Activated CD8-positive, alpha-beta T cell treated with anti-CD3 and anti-CD28 coated beads for 36 hours (primary cell): ENCODE measurements at places on chromosomes 13 and 19.
A peak's percentile ranks its signal among the peaks of the same experiment; 100 is the strongest.

DNA sequence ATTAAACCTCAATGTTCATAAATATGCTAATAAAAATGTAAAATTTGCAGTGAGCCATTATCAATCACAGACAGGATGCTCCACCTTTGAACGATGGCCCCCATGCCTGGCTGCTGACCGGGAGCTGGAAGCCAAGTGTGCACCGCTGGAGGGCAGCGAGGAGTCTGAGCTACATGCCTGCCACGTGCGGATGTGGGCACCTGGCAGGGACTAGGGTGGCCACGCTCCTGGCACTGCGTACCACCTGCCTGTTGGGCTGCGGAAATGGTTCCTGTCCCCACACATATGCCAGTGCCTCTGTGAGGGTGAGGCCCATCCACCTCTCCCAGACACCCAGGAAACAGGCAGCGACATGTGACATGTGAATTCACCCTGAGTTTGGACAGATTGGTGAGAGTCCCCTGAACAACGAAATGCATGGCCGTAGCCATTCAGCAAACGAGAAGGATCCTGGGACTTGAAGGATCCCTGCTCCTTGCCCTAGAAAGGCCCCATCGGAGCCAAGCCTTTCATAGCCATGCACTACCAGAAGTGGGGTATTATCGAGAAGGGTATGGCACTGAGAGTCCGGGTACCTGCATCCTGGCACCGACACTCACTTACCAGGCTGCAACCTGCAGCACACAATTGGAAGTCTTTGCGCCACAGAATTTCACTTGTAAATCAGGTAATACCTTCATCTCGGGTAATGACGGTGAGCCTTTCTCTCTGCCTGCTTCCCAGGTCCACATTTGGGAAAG, 35.8 kb downstream of the TSHZ3 start:
- no peak for DNase-seq

GRCh38 chr19:18304458-18305310, 18.2 kb downstream of the LSM4 start:
- peak; percentile 96 for DNase-seq

GRCh38 chr19:543910-544608, at the start of gene GZMM:
GZMM (plus strand) TSS chr19:544053; CDS start chr19:544072, 19 bp downstream.
- peak; percentile 88 for DNase-seq

GRCh38 chr13:83168590-83168989, 713.7 kb downstream of the SLITRK1 start:
- no peak for DNase-seq

DNA sequence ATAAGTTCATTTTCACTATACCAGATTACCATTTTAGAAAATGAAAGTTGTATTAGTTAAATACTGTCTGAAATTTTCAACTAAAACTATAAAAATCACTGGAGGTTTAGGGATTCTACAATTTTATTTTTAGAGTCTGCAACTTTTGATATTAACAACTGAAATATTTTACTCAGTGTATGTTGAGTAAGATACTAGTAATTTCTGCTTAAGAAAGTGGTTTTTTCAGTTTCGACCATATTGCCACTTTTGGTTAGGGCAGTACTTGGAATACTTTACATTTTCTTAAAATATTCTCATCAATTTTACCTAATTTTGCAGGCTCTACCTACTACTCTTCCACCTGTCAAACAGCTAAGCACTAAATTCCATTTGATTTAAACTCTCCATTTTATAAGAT, 59.6 kb downstream of the KCNRG start:
- no peak for DNase-seq

- no peak for DNase-seq
These were observed 21.6 kb downstream of the VSTM1 start for GRCh38 chr19:54041969-54042606.

DNA sequence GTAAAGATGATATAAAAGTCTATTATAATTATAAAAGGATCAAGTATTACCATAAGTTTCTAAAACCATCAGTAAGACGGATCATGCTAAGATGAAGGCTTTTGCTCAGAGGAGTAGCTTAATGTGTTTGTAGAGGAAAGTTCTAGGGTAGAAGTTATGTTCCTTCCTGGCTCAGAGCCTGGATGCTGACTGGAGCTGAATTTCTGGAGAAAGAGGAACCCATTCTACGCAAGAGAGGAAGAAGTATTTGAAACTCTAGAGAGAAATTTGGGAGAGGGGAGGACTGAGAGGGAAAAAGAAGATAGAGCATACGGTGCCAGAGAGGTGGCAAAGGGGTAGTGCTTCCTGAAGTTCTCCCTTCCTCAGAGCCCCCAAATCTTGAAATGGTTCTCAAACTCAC, 51.4 kb upstream of the SGCG start:
- no peak for DNase-seq

GRCh38 chr13:30895773-30896172, 10.3 kb upstream of the MEDAG start:
- DNase-seq: no peak

DNA sequence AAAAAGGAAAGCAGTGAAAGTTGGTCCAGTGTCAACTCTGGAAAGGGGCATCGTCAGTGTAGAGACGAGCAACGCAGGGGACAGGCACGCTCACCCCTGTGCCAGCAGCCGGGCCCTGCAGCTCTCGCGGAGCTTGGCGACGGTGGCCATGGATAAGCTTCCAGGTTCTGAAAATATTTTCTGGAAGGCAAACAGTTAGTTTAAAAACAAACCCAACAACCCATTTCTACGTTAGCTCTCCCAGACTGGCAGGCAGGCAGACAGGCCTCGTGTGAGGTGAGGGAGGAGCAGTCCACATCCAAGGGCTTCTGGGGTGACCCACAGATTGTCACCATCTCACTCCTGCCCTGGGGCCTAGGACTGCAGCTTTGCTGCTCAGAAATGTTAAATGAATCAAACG, 27.4 kb downstream of the LAMP1 start:
- no peak for DNase-seq

DNA sequence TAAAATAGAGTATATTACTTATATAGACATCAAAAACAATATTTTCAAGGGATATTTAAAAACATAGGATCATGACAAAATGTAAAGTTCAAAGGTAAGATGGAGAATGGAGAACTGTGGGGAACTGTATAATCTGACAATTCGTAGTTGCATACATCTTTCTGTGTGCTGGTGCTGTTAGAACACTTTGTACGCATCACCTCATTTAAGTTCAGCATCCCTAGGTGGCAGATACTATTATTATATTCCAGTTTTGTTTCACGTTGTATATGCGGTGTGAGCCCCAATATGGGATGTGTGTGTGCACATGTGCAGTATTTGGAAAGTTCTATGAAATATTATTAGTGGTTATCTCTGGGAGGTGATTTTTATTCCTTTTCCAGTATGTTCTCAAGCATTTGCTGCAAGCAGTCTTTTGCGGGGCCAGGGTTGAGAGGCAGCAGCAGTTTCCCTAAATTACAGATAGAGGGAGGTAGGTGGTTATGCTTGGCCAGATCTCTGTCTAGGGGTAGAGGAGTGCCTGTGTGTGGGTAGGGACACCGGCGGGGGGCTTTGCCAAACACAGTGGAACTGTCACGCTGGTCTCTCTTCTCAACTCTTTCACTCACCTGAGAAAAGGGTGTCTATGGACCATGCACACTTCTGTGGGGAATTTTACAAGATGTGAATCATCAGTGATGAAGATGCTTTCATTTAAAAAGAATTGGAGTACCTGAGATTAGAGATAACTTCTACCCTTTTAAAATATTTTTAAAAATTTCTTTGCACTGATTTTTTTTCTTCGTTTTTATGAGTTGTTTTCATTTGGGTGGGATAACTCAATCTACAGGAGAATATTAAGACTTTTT, 55.6 kb upstream of the ALOX5AP start:
- DNase-seq: peak; percentile 46

DNA sequence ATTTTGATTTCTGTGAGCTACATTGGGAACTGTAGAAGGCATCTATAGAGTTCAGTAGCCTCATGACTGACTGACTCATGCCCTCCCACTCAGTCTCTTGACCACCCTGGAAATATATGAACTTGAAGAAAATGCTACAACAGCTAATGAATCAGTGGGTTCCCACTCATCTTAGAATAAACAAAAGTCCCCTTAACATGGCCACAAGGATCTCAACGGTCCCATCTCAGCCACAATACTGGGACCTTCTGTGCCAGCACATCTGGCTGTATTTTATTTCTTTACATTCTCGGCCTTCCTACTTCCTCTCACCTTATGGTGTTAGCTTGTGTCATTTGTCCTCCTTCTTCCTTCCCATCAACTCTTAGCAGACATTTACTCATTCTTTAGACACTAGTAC, 619.8 kb downstream of the DCT start:
- no peak for DNase-seq

GRCh38 chr13:41407380-41407779, 50.0 kb upstream of the RGCC start:
- DNase-seq: no peak

GRCh38 chr13:19985219-19985556, 26.7 kb downstream of the ZMYM2 start:
- no peak for DNase-seq

DNA sequence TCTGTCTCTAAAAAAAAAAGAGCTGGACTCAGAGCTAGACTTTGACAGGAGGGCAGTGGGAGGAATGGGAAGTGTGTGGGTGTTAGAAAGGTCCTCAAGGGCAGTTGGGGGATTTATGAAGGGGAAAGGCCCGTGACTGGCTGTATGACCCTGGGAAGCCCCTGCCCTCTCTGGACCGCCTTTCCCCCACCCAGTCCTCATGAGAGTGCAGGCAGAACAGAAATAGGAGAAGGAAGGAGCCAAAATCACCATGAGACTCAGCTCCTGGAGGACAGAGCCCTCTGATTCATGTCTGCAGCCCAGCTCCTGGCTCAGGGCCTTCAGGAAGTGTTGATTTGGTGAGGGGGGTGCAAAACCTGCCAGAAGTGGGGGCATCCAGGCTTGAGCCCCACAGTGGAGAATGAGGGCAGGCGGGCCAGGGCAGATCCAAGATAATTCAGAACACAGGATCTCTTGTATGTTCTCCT, 8.7 kb upstream of the SMG9 start:
- DNase-seq: peak; percentile 49

DNA sequence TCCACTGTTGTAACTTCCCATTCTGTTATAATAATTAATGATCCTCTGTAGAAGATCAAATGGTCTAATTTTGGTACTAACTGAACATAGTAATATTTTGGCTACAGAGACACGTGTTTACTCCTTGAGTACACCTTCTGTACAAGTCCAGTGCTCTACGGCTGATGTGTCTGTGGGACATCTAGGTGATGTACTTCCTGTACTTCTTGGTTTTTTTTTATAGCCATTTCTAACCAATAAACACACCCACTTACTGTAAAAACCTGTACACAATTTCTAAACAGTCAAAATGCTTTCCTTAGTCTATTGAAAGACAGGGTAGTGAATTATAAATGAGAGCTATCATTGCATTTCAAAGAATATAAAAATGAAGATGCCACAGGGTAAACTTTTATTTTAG, 118.7 kb downstream of the RNF17 start:
- DNase-seq: no peak

GRCh38 chr13:99992949-99993351, 11.4 kb downstream of the ZIC2 start:
- DNase-seq: no peak

DNA sequence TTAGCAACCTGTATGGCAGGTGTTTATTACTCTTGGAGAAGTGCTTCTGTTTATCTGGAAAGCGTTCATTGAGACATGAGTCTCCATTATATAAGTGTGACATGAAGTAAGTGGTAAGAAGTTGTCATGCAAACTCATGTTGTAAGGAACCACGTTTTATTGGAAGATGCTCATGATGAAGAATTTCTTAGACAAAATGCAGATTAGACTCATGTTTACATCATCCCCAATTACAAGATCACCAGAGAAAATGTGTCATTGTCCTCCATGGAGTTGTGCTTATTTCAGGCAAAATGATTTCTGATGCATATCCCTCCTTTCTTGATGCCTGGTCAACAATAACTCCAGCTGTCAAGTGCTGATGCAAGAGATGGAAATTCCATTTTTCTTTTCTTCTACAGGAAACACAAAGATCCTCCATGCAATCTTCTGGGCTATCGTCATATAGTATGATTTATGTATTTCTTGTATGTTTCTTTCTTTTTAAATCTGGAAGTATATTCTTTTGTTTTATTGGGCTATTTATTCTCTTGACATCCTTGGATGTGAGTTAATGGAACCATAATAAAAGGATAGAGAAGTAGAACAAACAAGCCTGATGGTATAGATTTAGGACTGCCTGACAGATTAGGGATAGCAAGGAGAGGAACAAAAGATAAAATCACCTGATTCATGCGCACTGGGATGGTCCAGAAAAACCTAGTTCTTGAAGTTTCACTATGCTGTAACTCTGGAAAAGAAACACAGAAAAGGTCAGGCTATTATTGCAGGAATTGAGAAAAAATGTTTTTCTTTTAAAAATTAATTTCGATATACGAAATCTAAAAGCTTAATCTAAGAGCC, 50.7 kb upstream of the DIAPH3 start:
- no peak for DNase-seq

GRCh38 chr19:38276942-38277517, 12.7 kb downstream of the SPINT2 start:
- DNase-seq: no peak

DNA sequence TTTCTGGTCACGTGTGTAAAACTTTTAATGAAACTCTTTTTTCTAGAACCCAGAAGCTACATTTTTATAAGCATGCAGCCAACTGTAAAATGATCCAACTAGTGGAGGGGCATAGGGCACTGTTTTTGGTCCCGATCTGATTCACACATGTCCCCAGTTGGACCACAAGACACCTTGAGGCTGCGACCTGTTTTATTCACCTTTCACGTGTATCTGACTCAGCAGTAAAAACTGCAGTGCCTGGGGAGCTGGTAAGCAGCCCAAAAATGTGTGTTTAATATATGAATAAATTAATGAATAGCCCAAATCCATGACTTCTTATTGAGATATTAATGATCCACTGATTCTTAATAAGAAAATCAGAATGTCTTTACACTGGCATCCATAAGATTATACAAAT, 140.4 kb downstream of the COL4A1 start:
- no peak for DNase-seq

- no peak for DNase-seq
These were observed 2.5 kb downstream of the ZNF780B start for GRCh38 chr19:40053491-40053890.

DNA sequence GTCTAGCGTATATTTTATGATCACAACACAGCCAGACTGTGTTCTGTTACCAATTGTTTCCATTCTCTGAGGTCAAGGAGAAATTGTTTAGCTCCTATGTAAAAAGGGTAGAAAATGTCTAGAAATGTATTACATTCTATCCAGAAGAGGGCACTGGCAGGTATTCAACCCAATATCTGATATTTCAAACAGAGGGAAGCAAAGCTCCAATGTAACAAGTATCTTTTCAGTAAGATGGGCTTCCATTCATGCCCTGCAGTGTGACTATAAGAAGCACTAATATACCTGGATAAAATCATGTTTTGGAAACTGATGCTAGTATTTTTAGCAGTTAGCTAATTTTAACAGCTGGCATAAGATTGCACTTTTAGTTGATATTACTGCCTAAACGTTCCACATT, 312.7 kb downstream of the FGF14 start:
- DNase-seq: no peak

- DNase-seq: no peak
These were observed 111.4 kb downstream of the STOML3 start for GRCh38 chr13:38879278-38879677.

DNA sequence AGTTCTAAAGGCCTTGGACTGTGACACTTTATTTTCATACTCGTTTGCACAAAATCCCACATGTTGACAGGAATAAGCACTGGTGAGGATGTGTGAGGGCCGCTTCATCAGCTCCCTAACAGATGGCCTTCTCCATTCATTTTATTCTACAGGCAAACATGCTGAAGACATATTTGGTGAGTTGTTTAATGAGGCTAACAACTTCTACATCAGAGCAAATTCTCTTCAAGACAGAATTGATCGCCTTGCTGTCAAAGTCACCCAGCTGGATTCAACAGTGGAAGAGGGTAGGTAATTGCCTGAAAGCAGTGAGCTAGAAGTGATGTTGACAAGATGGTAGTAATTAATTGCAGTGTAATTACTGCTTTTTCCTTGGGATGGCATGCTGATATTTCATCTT, 95.7 kb downstream of the GPR12 start:
- no peak for DNase-seq
